ENCODE measurements at places on chromosomes 1 and 21. TPM values are rescaled to one million over a fixed set of nuclear protein-coding genes. Genes with fewer than 3 reads are reported as not detected.

GBP7 gene
- total RNA-seq: not detected

OR14K1 gene
- not detected for total RNA-seq

SLC9C2 gene
- total RNA-seq: 1.7 TPM

NBPF20 gene
- 0.72 TPM for total RNA-seq

FAM151A gene
- not detected for total RNA-seq

RNU1-1 gene
- under 0.01 TPM for total RNA-seq

B3GALT5 gene
- total RNA-seq: 1.2 TPM

BRINP2 gene
- total RNA-seq: 5.3 TPM

PADI4 gene
- total RNA-seq: not detected

PGLYRP3 gene
- total RNA-seq: not detected

MROH9 gene
- total RNA-seq: not detected

MYOC gene
- not detected for total RNA-seq

FAM163A gene
- 3.6 TPM for total RNA-seq

OR10R2 gene
- 14.0 TPM for total RNA-seq

TMPRSS3 gene
- total RNA-seq: 1.7 TPM

Data from umbilical cord (tissue), 2 donors.